ENCODE measurements at places on chromosomes 2 and 18.

- no peak for DNase-seq
Observed at GRCh38 chr2:229980431-229981184, 58.3 kb downstream of the FBXO36 start.

GRCh38 chr2:159179696-159180095 lies 106.8 kb downstream of the WDSUB1 start:
- DNase-seq, result no peak

GRCh38 chr2:634636-635388 lies 42.4 kb downstream of the TMEM18 start:
- DNase-seq, result no peak

- DNase-seq, result no peak
Observed at GRCh38 chr2:232013701-232014353, 52.3 kb downstream of the DIS3L2 start.

DNA sequence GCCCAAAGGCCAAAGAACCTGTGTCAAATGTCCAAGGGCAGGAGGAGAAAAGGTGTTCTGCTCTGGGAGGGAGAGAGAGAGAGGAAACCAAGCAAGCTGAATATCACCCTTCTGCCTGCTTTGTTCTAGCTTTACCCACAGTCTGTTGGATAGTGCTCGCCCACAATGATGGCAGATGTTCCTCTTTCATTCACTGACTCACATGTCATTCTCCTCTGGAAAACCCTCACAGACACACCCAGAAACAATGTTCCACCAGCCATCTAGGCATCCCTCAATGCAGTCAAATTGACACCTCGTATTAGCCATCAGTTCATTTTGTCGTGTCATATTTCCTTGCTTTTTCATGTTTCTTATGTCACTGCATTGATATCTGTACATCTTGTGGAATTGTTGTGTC lies 150.3 kb downstream of the UBR3 start:
- no peak for DNase-seq

DNA sequence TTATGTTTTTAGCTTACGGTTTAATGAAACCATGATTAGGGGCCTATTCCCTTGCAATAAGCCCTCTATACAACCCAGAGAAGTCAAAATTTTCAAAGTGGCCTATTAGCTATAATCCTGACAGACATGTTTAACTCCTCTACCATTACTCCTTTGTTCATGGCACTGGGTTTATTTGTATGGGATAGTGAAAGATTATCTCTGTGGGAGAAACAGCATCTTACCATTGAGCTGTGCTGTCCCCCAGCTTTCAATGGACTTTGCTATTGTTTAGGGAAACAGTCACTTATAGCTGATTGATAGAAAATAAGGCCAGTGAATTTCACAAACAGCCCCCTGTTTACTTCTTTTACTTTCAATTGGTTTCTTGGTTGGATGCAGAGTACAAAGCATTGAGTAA lies 675.2 kb upstream of the GCFC2 start:
- DNase-seq, result no peak

DNA sequence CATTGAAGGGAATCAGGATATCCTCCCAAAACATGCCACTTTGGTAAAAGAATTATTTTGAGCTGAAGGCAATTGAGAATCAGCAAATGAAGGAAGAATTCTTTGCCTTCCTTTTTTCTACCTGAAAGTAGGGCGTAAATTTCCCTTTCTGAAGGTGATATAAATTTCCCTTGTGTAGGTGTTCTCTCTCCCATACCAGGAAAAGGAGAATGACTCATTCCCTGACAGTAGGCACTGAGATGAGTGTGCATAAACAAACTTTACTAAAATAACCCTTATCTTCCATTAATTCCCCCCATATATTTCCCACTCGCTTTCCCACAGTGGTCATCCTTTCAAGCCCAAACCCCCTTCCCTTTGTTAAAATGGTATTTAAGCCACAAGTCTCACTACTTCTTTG lies 1339.0 kb downstream of the LRP1B start:
- DNase-seq, result no peak

DNA sequence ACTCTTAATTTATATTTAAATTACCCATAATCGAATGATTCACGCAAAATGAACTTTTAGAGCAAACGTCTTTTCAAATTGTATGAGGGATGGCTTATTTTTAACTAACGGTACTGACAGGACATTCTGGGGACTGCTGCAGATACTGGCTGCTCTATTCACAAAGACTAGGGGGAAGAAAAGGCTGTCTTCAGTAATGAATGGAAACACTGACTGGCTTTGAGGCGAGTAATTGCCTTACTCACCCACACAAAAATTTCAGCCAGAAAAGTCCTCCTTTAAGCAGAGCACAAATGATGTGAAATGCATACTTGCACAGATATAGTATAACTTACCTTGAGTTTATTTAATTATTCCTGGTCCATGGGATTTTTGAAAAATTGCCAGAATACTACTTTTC lies 852.6 kb downstream of the DPP10 start:
- no peak for DNase-seq

GRCh38 chr2:28721601-28722191 lies 29.9 kb upstream of the PPP1CB start:
- no peak for DNase-seq

DNA sequence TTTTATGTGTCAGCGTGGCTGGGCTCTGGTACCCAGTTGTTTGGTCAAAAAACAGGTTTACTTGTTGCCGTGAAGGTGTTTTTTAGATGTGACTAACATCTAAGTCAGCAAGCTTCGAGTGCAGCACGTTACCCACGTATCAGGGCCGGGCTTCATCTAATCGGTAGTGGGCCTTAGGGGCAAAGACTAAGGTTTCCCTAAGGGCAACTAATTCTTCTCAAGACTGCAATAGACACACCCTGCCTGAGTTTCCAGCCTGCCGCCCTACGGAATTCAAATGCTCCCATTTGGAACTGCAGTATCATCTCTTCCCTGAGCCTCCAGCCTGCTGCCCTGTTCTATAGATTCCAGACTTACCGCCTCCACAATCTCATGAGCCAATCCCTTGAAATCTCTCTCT lies 27.7 kb downstream of the FHL2 start:
- DNase-seq, result no peak

- DNase-seq, result no peak
Observed at GRCh38 chr18:46067438-46068007, 4.5 kb downstream of the PSTPIP2 start.

DNA sequence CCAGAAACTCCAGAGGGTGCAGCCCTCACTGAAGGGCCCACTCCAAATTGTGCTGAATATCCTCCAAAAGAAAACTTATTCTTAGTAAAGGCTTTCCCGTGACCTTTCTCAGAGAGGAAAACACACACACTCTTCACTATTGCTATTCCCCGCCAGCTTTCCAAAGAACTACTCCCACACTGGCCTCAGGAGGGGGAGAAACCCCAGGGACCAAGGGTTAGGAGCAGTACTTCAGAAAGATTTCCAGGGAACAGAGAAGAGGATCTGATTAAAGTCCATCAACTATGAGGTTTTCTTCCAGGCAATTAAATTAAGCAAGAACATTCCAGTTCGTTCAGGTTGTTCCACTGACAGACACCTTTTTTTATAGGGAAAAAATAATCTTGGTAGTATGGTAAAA lies 150.2 kb downstream of the TTC32 start:
- DNase-seq, result no peak

- DNase-seq, result no peak
Observed at GRCh38 chr18:25256439-25256838, 95.5 kb downstream of the ZNF521 start.

- DNase-seq, result no peak
Observed at GRCh38 chr18:59416818-59417217, 57.8 kb upstream of the LMAN1 start.

GRCh38 chr2:238101891-238102841 lies 2.0 kb downstream of the ESPNL start:
- no peak for DNase-seq

DNA sequence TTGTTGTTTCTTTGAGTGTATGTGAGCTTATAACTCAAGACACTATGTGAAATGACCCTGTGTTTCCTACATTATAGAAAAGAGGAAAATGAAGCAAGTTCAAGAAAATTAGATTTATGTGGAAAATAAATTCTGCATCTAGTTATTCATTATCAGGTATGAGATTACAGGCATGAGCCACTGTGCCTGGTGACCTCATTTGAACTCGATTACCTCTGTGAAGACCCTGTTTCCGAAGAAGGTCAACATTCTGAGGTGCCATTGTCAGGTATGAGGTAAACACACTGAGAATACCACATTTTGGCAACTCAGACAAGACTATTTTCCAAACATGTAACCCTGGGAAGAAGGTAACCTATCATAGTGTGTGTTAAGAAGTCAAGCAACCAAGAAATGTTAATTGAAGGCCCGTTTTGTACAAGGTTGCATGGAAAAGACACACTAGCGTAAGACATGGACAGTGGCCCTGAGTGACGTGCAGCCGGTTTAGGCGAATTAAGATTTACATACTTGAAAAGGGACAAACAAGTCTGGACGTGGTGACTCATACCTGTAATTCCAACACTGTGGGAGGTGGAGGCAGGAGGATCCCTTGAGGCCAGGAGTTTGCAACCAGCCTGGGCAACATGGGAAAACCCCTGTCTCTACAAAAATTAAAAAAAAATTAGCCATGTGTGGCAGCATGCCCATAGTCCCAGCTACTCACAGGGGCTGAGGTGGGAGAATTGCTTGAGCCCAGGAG lies 186.6 kb downstream of the NEDD4L start:
- no peak for DNase-seq

- no peak for DNase-seq
Observed at GRCh38 chr2:219688560-219689445, 61.4 kb downstream of the SLC4A3 start.

DNA sequence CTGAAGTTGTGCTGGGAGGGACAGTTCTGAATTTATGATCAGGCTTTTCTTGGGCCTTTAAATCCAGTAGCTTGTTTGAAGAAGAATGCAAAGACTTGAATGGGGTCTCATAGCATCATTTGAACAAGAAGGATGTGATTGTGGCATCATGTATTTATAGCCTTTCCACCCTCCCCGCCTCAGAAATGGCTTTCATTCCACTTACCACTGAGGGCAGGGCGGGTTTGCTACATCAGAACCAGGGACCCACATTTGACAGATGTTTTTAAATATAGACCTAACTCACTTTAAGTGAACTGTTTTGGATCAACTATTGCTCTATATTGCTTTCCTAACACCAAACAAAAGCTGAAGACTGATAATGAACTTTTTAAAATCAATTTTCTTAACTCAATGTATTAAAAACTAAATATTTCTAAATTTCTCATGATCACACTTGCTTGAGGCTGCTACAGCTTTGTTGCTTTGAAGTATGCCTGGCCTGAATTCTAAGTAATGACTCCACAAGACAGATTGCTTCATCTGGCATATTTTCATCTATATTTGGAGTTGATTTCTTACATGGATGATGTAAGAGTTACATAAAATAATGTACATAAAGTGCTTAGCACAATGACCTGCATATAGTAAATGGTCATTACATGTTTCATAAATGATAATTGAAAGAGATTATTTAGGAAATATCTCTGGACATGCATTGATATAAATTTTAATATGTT lies 1552.9 kb upstream of the SLC39A10 start:
- no peak for DNase-seq

- DNase-seq, result no peak
Observed at GRCh38 chr2:174835797-174836255, 71.6 kb upstream of the CHRNA1 start.

DNA sequence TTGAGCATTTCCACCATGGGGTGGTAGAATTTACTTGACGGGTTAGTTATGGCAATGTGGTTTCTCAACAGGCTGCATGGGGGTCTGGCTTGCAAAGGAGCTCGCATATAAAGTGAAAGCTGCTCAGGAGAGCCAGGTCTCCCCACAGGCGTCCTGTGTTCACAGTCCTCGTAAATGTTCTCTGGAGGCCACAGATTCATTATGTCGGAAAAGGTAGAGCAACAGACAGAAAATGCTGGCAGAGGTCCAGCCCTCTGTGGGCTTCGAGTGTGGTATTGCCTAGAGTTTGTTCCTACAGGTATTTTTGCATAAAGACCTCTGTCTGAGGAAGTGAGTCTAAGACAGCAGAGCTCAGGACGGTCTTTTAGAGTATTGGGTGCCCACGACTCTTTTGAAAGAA lies 96.4 kb downstream of the CDCA7 start:
- no peak for DNase-seq

DNA sequence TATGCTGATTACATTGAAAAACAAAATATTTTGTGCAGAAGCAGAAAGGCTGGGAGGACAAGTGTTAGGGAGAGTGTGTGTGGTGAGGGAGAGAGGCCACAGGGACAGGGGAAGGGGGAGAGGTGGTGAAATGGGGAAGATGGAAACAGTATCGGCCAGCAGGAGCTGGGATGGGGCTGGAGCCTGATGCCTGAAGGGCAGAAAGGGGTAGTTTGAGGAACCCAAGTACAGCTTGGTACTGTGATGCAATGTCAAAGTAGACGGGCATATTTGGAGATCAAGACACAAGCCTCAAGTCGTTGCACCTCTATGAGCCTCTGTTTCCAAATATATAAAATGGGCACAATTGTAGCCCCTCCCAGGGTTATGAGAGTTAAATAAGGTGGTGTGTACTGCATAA lies 152.1 kb downstream of the LPIN1 start:
- no peak for DNase-seq

DNA sequence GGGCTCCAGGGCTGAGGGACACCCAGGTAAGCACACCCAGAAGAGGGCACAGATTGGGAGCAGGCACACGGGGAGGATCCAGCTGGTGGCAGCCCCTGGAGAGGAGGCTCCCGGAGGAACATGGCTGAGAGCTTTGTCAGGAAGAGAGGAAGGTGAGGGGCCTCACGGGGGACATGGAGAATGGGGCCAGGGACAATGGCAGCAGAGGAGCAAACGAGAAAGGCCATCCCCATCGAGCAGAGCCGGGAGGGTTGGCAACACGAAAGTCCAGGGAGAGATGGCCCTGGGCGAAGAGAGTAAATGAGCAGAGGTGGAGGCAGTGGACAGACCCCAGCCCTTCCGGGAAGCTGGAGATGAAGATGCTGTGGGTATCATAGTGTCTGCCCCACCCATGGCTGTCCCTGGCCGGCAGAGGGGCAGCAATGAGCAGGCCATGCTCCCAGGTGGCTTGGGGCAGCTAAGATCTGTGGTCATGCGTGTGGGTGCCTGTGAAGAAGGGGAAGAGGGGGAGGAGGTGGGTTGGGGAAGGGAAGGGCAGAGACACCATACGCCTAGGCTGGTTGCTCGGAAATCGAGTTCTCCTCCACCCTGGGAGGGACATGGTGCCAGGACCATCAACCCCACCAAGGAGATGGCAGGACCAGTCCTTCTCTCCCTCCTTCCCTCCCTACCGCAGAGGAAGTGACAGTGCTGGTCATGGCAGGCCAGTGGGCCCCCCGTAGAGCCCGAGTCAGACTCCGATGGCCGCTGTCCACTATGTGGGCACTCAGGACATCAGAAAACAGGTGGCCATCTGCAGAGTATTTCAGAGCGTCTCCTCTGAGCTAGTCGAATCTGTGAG lies 191.7 kb downstream of the NDUFA10 start:
- no peak for DNase-seq
